ENCODE measurements at places on chromosomes 11 and 22.

GRCh38 chr11:16191212-16191867, 165.0 kb downstream of the SOX6 start:
- DNase-seq, result no peak

GRCh38 chr22:40107851-40108378, 69.8 kb upstream of the TNRC6B start:
- DNase-seq, result no peak

DNA sequence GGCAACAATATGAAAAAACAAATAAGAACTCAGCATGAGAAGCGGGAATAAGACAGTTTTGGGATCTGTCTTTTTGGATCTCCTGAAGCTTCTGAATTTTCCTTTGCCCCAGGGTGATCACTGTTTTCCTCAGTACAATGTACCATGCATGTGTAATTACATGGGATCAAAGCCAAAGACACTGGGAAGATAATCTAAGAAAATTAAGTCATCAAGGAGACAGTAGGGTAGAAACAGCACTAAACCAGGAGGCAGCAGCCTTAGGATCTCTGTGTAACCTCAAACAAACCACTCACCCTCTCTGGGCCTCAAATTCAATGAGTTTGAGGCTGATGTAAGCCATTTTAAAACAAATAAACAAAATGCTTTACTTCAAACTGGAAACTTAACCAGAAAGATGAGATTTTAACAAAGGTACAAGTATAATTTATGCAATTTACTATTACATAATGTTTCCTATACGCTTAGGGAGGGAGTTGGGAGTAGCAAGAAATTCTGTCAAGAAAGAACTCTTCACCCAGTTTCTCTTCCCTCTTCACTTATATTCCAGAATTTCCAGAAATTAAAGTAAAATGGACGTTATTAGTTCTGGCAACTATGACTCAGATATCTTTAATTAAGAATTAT, 77.0 kb downstream of the RAB30 start:
- DNase-seq, result no peak

DNA sequence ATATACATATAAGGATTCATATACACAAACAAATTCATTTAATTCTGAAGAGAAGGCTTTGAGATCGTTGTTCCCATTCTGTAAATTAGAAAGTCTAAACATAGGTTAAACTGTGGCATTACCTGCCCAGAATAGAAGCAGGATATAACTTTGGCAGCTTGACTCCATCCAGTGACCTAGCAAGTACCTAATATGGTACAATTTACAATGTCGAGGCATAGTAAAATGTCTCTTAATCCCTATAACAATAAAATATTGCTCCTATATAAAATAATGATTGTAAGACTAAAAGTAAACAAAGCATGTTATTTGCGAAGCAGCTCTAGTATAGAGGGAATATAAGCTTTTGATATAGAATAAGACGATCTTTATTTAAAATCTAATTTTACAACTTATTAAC, 756.0 kb downstream of the LUZP2 start:
- DNase-seq, result no peak

GRCh38 chr11:26623076-26623659, 51.1 kb upstream of the MUC15 start:
- no peak for DNase-seq

DNA sequence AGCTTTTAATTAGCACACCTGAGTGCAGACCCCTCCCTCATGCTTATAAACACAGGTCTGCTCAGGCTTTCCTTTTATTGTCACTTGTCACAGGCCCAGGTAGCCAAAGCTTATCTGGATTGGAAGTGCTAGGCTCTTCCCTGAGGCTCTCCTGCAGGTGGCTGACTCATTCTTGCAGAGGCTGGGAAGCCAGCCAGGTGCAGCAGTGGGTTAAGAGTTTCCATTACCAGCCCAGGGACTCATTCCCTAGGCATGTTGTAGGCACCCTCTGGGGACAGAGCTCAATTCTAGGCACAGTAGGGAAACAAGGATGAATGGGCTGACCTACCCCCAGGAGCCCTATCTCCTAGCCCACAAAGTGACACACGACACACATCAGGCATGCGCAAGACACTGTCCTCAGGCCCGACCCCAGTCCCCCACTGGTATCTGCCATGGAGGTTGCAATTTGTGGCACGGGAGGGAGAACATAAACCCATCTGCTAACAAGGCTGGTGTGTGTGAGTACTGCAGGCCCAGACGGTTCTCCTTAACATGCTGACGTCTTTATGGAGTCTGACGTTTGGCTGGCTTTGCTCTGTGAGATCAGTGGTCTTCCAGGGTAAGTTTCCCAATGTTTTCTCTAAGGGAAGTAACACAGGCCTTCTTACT, 94.2 kb downstream of the ABTB2 start:
- DNase-seq, result no peak

GRCh38 chr11:128506999-128507611, 80.3 kb downstream of the ETS1 start:
- no peak for DNase-seq

- peak; percentile 35 for DNase-seq
Observed at GRCh38 chr11:76380159-76380976, 564 bp downstream of the THAP12 start.

DNA sequence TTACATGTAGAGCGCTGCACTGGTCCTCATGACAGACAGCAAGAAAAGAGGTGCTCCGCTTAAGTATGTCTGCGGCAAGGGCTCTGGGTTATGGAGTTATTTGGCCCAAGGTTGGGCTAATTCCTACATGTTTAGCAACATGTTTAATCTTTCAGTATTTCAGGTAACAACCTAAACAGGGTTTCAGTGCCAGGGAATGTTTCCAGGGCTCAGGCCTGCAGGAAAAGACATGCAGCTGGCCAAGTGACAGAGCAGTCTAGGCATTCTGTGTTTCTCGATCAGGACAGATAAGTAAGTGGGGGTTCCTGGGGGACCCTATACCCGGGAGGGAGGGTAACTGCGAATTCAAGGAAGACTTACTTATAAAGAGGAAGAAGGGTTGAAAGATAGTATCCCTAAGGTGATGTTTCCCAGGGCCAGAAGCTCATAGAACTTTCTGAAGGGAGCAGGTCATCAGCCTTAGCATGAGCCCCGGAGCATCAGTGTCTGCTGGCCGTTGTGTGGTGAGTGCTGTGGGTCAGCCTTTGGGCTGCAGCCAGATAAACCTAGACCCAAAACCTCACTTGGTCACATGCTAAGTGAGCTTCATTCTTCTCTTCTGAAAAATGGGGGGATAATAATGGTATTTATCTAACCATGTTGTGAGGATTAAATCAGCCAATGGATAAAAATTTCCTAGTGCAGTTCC, 18.4 kb downstream of the KCNJ5 start:
- DNase-seq, result no peak

DNA sequence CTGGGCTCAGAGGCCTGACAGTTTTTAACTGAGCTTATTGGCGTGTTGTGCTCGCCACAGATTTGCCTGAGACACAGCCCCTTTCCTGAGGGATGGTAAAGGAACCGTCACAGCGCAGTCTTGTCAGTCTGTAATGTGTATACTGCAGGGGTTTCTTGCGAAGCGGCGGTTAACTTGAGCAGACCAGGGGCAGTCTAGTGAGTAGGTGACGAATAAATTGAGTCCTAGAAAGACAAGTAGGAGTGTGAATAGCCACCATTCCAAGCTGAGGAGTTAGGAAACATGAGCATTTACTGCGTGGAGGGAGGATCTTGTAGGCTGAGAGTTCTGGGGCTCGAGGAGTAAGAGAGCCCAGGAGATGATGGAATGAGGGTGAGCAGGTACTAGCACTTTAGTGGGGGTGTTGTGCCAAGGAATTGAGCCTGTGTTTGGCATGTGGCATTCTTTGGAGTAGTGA, 1.4 kb downstream of the MED15 start:
- no peak for DNase-seq

GRCh38 chr22:25420925-25421904, 143.3 kb upstream of the GRK3 start:
- no peak for DNase-seq

DNA sequence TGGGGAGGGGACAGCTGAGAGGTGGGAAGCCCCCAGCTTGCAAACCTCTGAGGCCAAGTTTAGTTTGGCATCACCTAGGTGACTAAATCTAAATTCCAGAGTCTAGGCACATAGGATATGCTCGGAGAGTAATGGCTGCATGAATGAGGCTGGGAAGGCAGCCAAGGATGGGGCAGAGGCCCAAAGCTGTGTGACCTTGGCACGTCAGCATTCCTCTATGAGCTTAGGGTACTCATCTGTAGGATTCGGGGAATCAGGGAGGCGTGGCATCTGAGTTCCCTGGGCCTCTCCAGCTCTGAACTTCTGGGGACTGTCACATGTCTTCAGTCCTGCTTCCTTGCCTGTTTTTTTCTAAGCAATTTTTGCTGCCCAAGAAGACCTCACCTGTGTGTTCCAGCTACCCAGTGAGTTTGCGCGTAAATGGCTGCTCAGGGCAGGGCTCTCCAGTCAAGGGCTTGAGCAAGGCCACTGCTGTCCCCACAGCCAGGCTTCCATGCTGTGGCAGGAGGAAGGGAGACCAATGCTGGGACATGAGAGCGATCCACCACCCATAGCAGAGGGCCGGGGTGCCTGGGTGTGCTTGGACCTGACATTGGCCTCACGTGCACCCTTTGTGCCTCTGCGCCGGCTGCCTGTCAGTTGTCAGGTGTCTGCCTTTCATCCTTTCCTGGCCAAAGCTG, 13.9 kb downstream of the DAGLA start:
- DNase-seq, result no peak

GRCh38 chr11:134574947-134575346, 162.9 kb upstream of the B3GAT1 start:
- DNase-seq, result no peak

DNA sequence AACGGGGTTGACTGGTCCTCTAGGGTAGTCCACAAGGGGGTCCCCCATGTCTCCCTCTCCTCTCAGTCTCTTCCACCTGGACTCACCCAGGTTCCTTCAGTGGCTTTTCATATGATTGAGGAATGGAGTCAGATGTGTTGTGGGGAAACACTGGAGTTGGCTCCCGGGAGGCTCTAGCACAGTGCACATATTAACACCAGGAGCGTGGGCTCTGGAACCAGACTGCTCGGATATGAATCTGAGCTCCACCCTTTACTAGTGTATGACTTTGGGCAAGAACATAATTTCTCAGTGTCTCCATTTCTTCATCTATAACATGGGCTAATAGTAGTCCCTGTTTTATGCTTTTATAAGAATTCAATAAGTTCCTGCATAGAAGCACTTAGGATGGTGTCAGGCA, 157.0 kb downstream of the GRIK4 start:
- no peak for DNase-seq

DNA sequence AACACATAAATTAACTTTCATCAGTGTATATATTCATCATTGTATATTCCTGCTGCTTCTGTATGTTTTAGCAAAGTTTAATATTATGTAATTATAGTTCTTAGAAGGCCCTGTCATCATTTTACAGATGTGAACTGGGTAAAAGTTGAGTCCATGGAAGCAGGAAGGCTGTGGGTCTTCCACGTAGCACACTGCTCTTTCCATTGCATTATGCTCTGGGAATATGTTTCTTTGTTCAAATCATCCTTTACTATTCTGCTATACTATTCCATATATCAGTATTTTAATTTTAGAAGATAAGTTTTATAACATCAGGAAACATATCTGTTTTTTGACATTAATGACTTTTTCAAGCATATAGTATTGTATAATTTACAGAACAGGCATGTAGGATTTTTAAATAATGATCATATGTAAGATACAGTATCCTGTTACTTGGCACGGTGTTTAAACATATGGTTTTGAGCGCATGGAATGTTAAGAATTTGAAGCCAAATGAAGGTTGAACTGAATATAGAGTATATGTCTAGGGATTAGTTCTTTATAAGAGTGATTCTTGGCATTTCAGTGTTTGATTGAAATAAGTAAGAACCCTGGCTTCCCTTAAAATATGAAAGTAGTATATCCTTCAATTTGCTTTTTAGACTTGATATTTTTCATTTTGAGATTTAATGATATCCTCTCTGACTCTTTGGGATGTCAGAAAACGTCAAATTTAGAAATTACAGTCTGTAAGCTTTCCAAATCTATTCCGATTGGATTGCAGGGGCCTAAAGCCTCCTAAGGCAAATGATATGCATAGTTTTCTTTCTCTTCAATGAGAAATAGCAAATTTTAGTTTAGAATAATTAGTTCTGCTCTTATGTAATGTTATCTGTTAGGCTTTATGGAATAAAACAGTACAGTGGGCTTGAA, 8.6 kb downstream of the CCDC81 start:
- DNase-seq, result no peak

DNA sequence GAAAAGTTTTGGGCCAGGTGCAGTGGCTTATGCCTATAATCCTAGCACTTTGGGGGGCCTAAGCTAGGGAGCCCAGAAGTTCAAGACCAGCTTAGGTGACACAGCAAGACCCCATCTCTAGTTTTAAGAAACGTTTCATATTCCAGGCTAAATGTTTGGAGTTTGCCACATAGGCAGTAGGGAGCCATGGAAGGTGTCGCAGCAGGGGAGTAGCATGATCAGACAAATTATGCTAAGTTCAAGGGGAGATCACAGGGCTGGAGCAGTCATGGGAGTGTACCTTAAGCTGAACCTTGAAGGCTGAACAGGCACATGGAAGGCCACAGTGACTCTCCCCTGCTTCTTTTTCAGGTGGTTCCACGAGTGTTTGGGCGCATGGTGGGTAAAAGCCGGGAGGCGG, 5.9 kb upstream of the NHERF4 start:
- DNase-seq, result no peak

DNA sequence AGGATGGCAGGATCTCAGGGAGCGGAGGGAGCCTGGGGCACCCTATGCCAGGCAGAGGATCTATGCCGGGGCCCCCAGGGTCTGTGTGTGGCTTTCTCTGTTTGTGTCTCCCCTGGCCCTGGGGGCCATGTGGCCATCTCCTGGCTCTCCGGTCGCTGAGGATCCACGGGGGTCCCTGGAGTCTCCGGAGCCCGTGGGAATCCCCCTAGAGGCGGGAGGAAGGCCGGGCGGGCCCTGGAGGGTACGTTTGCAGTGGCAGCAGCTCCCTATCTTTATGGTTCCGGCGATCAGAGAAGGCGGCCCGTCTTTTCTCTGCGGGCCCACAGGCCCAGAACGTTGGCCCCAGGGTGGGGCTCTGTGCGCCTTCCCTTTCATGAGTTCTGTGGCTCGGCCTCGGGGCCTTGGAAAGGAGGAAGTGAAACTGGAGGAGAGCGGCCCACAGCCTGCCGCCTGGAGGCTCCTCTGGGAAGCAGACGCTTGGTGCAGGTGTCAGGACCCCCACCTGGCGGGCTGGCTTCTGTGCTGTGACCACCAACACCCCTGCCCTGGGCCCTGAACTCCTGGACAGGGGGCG, 82.1 kb downstream of the KCNQ1 start:
- DNase-seq, result no peak

- DNase-seq, result no peak
Observed at GRCh38 chr11:29389793-29390192, 627.0 kb downstream of the KCNA4 start.

- no peak for DNase-seq
Observed at GRCh38 chr22:37618674-37619073, 10.0 kb downstream of the GGA1 start.
